ENCODE measurements at places on chromosomes 2 and 18. TPM values are rescaled to one million over a fixed set of nuclear protein-coding genes. Genes with fewer than 3 reads are reported as not detected.

Gene PREPL
- total RNA-seq: 48.2 TPM

Gene RAPH1
- 28.3 TPM for total RNA-seq

Gene FAM228A
- not detected for total RNA-seq

Gene RNU2-63P
- total RNA-seq: 11.4 TPM

Gene AKAIN1
- not detected for total RNA-seq

Gene SNED1
- 5.0 TPM for total RNA-seq

Gene CLEC4F
- total RNA-seq: 1.1 TPM

Gene AOX1
- total RNA-seq: 2.4 TPM

Gene SATB2
- 20.3 TPM for total RNA-seq

Gene FHOD3
- 0.34 TPM for total RNA-seq

Gene CD302
- 0.24 TPM for total RNA-seq

Gene GCG
- not detected for total RNA-seq

Gene DCTN1
- total RNA-seq: 172 TPM

Gene STARD7
- 201 TPM for total RNA-seq

Gene CPLX4
- total RNA-seq: not detected

Gene ABCG8
- not detected for total RNA-seq

Gene NPAS2
- total RNA-seq: 9.4 TPM

Gene INHBB
- 0.09 TPM for total RNA-seq

Gene DLX1
- total RNA-seq: 28.9 TPM

Gene CLHC1
- 9.1 TPM for total RNA-seq

Gene SLC38A11
- not detected for total RNA-seq

Gene HMSD
- total RNA-seq: 58.1 TPM

Gene ALPG
- not detected for total RNA-seq

Gene CTIF
- 29.8 TPM for total RNA-seq

Gene FZD7
- 15.1 TPM for total RNA-seq

Gene CCDC68
- total RNA-seq: not detected

Gene SGPP2
- 0.09 TPM for total RNA-seq

Gene FBXO41
- total RNA-seq: 11.5 TPM

Gene FSHR
- not detected for total RNA-seq

Gene ITM2C
- 293 TPM for total RNA-seq

Gene IL1RL1
- not detected for total RNA-seq

Gene CROCC2
- not detected for total RNA-seq

All from A673 (cell line).